ENCODE measurements at places on chromosomes 13 and 19.

DNA sequence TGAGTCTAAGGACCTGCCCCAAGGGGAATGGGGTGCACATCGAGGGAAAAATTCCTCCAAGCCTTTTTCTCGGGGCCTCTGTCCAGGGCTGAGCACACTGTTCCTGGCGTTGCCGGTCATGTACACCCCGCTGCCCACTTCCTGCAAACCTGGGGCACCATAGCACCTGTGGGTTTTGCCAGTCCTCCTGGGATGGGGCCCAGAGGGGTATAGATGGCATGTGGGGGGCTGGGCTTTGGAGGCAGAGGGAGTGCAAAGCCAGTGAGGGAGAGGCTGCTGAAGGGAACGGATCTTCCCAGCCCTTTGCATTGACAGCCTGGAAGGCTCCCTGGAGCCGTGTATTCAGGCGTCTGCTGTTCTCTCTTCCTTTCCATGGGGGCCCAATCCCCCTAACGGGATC lies 187.3 kb downstream of the ZNF536 start:
- ATAC-seq: no peak

DNA sequence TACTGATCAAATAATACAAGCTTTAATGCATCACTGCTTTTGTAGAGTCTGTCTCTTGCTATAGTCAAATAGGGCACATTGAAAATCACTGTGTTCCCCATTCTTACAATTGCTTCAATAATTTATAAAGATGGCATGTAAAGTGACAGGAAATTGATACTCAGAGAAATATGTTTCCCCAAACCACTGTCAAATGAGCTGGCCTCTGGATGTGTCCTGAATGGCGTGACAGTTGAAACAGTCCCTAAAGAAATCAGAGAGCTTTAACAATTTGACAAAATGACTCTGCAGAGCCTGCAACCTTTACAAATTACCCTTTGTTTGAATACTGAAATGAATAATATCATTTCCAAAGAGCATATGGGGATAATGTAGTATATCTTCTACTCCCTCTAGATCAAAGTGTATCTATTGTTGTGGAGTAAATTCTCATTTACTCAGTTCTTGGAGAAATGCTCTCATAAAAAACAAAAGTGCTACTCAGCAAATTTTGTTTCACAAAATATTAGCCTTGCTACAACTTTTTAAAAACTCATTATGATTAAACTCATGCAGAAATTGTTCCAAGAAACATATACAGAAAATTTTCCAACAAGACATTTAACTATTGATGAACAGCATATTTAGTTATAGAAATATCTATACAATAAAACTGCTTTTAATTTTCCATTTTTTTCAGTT lies 763.2 kb upstream of the SPRY2 start:
- ATAC-seq: no peak

DNA sequence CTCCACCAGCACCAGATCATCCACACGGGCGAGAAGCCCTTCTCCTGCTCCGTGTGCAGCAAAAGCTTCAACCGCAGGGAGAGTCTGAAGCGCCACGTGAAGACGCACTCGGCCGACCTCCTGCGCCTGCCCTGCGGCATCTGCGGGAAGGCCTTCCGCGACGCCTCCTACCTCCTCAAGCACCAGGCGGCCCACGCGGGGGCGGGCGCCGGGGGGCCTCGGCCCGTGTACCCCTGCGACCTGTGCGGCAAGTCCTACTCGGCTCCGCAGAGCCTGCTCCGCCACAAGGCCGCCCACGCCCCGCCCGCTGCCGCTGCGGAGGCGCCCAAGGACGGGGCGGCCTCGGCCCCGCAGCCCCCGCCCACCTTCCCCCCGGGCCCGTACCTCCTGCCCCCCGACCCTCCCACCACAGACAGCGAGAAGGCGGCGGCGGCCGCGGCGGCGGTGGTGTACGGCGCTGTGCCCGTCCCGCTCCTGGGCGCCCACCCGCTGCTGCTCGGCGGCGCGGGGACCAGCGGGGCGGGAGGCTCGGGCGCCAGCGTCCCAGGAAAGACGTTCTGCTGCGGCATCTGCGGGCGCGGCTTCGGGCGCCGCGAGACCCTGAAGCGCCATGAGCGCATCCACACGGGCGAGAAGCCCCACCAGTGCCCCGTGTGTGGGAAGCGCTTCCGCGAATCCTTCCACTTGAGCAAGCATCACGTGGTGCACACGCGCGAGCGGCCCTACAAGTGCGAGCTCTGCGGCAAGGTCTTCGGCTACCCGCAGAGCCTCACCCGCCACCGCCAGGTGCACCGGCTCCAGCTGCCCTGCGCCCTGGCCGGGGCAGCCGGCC lies 9.4 kb downstream of the ZNF784 start:
- no peak for ATAC-seq

- ATAC-seq: peak; percentile 71
Measured at GRCh38 chr19:3224346-3225168, at the start of gene CELF5. CELF5 (plus strand) TSS chr19:3224661; CDS start chr19:3224740, 79 bp downstream.

- ATAC-seq: no peak
Measured at GRCh38 chr19:43290568-43291359, 21.4 kb upstream of the PSG9 start.

GRCh38 chr13:50512474-50513299 lies 330.8 kb downstream of the DLEU7 start:
- peak; percentile 77 for ATAC-seq

DNA sequence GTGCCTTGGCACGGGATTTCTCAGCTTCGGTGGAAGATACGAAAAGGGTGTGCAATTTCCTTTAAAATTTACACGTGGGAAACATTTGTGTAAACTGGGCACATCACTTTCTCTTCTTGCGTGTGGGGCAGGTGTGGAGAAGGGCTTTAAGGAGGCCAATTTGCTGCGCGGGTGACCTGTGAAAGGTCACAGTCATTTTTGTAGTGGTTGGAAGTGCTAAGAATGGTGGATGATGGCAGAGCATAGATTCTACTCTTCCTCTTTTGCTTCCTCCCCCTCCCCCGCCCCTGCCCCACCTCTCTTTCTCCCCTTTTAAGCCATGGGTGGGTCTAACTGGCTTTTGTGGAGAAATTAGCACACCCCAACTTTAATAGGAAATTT lies 7.2 kb downstream of the SLITRK5 start:
- no peak for ATAC-seq

- ATAC-seq: no peak
Measured at GRCh38 chr19:45464274-45464673, 3.5 kb upstream of the FOSB start.

DNA sequence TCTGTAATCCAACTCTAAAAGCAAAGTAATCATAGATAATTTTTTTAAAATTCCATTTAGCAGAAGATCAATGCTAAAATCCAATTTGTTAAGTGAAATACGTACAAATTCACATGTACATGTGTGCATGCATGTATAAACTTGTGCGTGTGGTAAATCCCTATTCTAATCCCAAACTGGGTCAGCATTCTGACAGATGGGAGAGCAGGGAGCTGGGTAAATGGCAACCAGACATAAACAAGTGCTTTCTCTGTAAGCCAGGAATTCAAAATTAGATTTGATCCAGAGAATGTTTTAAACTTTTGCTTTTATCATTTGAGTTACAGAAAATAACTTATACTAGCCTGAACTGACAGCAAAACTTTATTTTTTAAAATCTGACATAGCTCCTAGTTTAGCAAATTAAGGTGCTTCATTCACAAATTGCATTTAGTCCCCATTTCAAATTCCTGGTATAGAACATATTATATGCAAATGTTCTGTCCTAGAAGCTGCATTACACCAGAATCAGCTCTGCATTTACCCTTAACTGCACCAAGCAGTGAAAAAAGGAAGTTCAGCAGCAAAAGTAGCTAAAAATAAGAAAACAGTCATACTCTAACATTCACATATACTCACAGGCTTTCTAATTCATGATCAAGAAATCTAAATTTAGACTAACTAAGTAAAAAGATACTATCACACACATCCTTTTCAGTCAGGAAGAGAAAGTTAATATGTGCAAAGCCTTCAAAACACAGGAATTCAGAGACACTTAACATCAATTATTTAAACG lies 32.6 kb downstream of the UBL3 start:
- ATAC-seq: no peak

- ATAC-seq: peak; percentile 73
Measured at GRCh38 chr19:49210108-49210900, 52.7 kb downstream of the TRPM4 start.

GRCh38 chr13:100523411-100523810 lies 65.2 kb downstream of the GGACT start:
- ATAC-seq: no peak

- no peak for ATAC-seq
Measured at GRCh38 chr19:3873151-3873550, 4.3 kb upstream of the ZFR2 start.

DNA sequence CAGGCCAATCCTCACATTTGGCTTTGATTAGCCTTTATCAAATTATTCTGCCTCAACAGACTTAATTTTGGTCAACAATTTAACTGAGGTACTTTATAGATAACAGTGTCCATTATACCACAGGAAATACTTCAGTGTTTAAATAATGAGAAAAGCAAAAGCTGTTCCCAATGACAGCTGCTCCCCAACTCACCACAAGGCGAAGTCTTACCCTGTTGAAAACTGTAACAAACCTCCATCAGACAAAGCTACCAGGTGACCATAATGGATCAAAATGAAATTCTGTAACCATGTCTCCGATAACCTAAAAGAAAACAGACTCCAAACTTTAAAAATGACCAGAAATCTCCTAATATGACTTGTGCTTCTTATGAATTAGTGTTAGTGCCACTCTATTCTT lies 50.3 kb downstream of the ZNF44 start:
- ATAC-seq: no peak

DNA sequence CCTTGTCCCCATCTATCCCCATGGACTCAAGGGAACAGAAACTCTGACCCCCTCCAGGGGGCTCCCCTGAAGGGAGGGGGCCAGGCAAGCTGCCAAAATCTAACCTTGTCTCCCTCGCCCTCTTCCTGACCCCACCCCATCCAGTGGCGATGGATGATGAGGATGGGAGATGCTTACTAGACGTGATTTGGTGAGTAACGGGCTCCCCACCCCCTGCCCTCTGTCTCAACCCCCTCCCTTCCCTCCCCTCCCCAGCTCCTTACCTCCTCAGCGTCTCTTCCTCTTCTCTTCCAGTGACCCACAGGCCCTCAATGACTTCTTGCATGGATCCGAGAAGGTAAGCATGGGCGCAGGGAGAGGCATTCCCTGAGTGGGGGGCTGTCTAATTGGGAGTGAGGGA lies 39.8 kb upstream of the EHD2 start:
- ATAC-seq: no peak

GRCh38 chr19:14361824-14362223 lies 19.4 kb upstream of the ADGRE5 start:
- no peak for ATAC-seq

- ATAC-seq: no peak
Measured at GRCh38 chr13:34176633-34177032, 358.7 kb downstream of the RFC3 start.

DNA sequence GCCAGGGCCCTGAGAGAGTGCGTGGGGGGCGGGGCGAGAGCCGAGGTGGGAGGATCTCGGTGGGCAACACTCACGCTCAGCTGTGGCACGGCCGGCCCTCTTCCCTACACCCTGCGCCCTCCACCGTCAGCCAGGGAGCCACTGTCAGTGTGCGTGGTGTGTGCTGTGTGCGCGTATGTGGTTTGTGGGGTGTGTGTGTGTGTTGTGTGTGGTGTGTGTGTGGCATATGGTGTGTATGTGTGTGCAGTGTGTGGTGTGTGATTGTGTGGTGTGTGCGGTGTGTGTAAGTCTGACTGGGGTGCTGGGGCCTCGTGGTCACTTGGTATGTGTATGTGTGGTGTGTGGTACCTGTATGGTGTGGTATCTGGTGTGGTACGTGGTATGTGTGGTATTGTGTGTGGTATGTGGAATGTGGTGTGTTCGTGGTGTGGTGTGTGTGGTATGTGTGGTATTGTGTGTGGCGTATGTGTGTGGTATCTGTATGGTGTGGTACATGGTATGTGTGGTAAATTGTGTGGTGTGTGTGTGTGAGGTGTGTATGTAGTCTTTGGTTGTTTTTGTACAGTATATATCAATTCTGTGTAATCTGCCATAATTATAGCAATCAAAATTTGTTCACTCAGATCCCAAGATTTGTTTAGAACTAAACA lies 5.1 kb downstream of the GRK1 start:
- ATAC-seq: no peak

DNA sequence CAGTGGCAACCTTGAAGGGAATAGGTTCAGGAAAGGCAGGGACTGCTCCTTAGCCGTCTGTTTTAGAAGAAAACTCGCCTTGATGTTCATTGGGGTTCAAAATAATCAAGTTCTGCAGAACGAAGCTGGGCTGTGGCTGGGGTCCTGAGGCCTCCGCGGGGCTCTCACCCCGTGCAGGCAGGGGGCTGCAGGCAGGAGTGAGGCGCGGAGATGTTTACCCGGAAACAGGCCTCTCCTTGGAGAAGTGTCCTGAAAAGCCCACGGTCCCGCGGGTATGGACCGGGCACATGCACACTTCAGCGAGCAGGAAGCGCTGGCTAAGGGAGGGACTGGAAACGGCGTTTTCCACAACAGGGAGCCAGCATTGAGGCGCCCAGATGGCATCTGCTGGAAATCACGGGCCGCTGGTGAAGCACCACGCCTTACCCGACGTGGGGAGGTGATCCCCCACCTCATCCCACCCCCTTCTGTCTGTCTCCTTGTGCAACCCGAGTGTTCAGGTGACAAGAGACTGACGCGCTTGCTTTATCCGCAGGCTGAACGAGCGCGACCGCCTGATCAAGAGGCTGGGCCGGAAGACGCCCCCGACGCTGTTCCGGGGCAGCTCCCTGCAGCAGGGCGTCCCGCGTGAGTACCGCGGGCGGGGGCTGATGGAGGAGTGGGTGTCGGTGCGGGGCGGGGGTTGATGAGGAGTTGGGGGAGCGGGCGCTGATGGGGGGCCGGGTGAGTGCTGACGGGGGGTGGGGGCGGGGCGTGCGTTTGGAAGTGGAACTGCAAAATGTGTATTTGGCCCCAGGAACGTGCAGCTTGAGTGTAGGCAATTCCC lies 39.6 kb downstream of the SHISA2 start:
- ATAC-seq: no peak

DNA sequence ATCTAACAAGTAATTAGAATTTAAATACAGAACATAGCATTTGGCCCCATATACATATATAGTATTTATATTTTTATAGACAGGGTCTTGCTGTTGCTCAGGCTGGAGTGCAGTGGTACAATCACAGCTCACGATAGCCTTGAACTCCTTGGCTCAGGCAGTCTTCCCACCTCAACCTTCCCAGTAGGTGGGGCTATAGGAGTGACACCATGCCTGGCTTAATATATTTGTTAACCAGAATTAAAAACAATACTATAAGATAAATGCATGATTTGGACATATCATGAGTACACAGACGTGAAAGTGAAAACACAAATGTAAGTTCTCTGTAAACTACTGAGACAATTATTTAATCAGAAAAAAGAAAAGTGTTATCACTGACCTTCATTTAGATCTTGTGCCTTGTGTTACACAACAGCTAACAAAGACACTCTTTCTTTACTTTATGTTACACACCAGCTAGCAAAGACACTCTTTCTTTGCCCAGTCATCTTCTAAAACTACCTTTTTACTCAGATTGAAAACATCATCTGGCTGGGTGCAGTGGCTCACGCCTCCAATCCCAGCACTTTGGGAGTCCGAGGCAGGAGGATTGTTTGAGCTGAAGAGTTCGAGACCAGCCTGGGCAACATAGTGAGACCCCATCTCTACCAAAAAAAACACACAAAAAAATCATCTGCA lies 22.6 kb downstream of the CARS2 start:
- no peak for ATAC-seq

GRCh38 chr13:36454121-36454520 lies 21.8 kb downstream of the CCNA1 start:
- ATAC-seq: no peak

- no peak for ATAC-seq
Measured at GRCh38 chr19:17655751-17656472, 32.2 kb downstream of the UNC13A start.

All from gastroesophageal sphincter (tissue), 4 donors.